MV-4-11 (cell line): ENCODE measurements at places on chromosomes 5 and 9.

GRCh38 chr5:8953016-8953415, 592.9 kb downstream of the SEMA5A start:
- no peak for DNase-seq

DNA sequence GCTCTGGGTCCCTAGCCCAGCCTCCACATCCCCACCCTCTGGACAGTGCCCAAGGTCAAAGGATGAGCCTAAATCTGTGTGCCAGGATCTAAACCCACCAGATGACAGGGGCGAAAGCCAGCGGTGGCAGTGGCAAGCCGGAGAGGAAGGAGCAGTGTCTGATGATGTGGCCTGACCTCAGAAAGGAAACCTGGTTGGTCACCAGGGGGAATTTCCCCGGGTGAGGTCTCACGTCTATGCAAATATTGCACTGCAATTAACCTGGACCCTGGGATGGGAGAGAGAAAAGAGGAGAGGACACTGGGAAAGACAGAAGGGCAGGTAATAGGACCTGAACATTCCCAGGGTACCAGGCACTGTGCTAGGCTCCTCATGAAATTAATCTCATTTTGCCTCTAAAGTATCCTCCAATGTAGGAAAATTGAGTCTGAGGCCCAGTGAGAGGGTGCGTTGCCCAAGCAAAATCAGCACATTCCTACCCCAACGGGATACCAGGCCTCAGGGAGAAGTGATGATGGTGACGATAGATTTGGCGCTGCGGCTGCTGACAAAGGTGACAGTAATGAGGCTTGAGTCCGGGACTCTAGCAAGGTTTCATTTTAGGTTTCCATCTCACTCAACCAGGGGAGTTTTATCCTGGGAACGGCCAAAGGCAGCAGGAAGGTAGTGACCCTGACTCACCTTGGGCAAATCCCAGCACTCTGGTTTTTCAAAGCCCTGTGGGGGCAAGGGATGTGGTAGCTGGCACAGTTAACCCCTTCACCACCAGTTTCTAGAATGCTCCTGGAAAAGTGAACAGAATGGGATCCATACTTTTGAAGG, 13.4 kb upstream of the TNIP1 start:
- peak; percentile 42 for DNase-seq

- DNase-seq = no peak
Measured at GRCh38 chr9:128548876-128549275, 3.5 kb upstream of the SPTAN1 start.

DNA sequence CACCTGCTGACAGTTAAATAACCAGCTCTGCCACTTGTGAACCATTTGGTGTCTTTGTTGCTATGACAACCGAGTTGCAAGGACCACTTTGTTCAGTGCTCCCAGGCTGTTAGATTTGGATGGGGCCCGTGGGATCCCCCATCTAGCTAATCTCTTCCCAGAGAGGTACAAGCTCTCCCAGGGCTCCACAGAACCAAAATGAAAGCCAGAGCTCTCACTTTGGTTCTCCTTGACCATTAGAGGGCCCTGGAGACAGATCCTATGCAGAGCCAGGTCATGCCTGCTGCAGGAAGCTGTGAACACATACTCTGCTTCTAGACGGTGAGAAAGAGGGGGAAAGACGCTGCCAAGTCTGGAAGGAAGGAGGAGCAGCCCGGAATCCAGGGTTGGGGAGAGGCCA, 224.6 kb downstream of the GABBR2 start:
- DNase-seq = no peak

GRCh38 chr5:13278148-13278547, 666.3 kb downstream of the DNAH5 start:
- DNase-seq = no peak

DNA sequence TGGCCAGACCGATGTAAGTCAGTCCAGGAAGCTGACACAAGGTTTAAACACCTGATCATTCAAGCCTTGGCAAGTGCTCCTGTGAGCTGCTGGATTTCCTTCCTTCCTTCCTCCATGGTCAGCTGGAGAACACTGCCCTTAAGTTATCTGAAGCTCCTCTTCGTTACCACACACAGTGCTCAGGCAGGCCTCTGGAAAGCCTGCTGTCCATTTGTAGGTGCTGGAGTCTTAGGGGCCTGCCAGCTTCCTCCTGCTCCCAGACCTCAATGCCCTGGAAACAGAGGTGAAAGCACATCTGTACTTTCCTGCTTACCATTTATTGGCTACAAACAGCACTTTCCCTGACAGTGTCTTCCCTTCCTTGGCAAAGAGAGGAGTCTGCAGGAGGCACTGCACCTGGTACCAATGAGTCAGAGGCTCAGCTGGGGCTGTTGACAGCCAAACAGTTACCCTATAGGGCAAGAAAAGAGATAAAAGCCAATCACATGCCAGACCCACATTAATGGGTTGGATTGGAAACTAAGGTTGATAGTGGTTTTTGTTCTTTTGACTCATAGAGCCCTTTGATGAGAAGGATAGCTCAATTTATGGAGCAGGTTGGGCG, 72.6 kb upstream of the PUM3 start:
- DNase-seq = no peak

DNA sequence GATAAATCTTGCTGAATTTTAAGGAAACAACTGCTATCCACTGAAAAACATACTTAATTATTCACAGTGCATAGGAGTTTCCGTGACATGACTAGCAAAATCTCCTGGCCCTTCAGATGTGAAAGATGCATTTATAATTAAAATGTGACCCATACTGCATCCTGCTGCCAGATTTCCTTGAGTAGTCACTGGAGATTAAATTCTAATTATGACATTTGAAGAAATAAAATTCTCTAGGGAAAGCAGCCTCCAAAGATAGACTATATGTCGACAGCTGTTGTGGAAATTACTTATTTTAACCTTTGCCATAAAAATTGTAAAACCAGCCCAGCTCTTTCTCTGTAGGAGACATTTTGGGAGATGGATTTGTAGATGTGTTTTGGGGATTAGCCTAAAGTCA, 193.6 kb upstream of the SMC2 start:
- no peak for DNase-seq

- DNase-seq = no peak
Measured at GRCh38 chr5:149019679-149020078, 43.2 kb downstream of the SH3TC2 start.

GRCh38 chr9:99158629-99159028, 53.7 kb downstream of the TGFBR1 start:
- DNase-seq = peak; percentile 12

DNA sequence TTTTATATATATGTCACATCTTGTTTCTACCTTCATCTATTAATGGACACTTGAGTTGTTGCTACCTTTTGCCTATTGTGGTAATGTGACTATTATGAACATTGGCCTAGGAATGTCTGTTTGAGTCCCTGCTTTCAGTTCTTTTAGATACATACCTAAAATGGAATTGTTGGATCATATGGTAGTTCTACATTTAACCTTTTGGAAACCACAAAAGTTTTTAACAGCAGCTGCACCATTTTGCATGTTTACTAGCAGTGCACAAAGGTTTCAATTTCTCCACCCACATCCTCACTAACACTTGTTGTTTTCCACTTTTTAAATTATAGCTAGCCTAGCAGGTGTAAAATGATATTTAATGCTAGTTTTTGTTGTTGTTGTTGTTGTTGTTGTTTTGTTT, 88.4 kb downstream of the GALNT10 start:
- no peak for DNase-seq

DNA sequence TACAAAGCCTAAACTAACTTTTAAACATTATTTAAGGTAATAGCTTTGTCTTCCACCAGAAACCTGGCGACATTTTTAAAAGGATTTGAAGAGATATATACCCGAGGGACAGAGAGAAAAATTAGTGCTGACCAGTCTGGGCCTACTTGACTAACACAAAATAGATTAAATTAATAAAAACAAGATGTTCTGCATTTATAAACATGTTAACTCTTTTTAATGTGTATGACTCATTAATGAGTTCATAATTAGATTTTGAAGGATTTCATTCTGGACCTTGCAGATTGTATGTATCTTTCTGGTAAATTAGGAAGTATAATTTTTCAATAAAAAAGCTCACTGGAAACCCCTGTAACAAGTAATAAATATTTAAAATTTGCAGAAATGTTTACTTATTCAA, 459.1 kb upstream of the CDH9 start:
- DNase-seq = no peak

DNA sequence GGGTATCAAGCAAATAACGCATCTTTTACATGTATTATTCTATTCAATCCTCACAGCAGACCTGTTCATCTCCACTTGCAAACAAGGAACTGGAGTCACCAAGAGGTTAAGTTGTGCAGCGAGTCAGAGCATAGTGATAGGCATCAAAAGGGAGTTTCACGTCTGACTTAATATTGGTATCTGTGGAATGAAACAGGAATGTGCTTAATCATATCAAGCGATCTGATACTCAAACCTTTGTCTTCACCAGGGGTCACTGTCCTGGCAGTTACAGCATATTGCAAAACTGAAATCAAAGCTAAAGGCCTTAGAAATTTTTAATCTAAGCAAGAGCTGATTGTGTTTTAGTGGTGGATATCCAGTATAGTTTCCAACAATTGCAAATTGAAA, 271.6 kb downstream of the PLK2 start:
- no peak for DNase-seq

- peak; percentile 28 for DNase-seq
Measured at GRCh38 chr9:121363622-121363961, 6.5 kb downstream of the STOM start.

DNA sequence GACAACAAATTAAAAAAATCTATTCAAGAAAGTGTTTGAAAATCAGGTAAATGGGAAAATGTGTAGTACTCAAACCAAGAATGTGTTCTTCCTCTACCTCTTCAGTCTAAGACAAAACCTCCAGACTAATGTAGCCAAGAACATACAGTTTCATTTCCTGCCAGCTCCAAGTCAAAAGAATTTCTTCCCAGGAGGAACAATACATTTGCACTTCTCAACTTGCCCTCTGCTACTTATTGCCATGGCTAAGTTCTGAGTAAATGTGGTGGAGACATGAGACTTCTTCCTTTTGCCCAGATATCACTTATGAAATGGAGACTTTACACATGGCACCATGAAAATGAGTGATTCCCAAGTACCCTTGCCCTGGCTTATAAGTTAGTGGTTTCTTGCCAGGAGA, 2112.2 kb upstream of the C9orf72 start:
- DNase-seq = no peak

DNA sequence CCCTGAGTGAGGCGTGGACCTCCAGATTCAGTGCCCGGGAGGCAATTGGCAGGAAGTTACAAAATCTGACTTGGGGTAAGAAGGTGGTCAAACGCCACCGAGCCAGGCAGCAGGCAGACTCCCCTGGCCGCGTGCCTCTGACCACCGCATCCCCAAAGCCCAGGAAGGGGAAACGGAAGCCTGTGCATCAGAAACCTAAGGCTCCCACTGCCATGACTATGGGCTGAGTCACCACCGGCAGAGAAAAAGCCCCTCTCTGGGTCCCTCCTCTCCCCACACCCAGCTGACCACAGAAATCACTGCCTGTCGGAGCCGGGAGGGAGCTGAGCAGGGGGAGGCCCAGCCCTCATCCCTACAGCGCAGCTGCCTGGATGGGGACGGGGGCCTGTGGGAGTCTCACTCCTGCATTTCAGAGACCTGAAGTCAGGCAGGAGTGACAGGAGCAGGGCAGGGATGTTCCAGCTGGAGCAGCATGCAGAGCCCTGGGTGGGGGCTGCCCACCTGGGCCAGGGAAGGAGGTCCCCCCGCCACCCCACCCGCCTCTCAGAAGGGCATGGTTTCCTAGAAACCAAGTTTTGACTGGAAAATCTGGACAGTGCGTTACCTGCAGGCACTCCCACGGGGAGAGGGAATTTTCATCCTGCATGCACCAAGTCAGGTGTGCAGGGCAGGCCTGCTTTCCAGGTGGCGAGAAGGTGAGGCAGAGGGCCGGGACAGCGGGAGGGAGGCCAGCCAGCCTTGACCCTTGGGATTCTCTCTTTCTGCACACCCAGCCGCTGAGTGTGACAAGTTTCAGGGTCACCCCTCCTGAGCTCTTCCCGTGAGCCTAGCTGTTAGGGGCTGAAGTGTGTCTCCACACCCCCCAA, 68.2 kb downstream of the LRSAM1 start:
- peak; percentile 96 for DNase-seq

- no peak for DNase-seq
Measured at GRCh38 chr5:65946198-65946745, 19.9 kb downstream of the ERBIN start.

GRCh38 chr9:125910286-125910685, 163.1 kb downstream of the PBX3 start:
- DNase-seq = no peak

GRCh38 chr9:12935714-12936113, 160.9 kb downstream of the LURAP1L start:
- no peak for DNase-seq

- DNase-seq = no peak
Measured at GRCh38 chr9:106969696-106970095, 106.7 kb downstream of the ZNF462 start.

GRCh38 chr5:89187883-89188465, 305.0 kb upstream of the MEF2C start:
- DNase-seq = no peak

GRCh38 chr5:35407697-35408096, 177.4 kb upstream of the PRLR start:
- no peak for DNase-seq

GRCh38 chr5:337563-338130, 16.1 kb downstream of the AHRR start:
- DNase-seq = no peak

DNA sequence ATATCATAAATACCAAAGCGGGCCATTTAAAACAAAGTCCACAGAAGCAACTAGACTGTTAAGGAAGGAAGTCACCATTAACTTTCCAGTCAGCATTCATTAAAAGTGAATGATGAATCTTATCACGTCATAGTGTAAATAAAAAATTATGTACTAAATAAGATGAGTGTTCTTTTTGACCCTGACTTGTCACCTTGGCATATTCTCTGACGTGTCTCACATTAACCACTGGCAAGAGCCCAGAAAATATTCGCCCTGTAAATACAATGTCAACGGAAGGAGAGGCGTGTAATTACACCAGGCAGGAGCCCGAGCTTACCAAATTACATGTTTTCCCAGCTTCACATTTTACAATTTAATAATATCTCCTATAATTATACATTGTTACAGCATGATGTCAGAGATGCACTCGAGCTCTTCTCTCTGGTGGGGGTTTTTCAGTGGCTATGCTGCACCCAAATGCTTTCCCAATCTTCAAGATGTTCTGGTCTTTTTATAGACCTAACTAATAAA, 29.3 kb upstream of the UBE2QL1 start:
- no peak for DNase-seq

DNA sequence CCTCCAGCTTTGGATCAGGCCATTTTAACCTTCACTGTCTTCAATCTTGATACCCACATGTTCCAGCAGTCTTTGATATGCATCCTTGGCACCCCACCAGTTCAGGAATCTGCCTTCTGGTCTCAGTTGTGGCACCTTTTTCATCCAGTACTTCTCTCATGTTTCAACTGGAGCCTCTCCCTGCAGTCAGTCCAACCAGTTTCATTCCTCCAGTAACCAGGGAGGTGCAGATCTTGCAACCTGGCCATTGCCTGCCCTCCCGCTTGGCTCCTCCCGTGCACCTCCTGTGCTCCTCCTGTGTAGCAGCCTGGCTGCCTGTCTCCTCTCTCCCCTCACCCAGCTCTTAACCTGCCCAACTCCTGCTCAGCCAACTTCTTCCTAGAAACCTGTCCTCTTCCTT, 20.2 kb downstream of the FUBP3 start:
- DNase-seq = no peak
